Stimulated activated CD8-positive, alpha-beta memory T cell treated with anti-CD3 and anti-CD28 coated beads, Interleukin-7, amount 100 ng/mL, for 1 hour (primary cell): ENCODE measurements at places on chromosomes 13 and 19.

GRCh38 chr13:40228496-40228895 lies 437.9 kb downstream of the FOXO1 start:
- no peak for DNase-seq

DNA sequence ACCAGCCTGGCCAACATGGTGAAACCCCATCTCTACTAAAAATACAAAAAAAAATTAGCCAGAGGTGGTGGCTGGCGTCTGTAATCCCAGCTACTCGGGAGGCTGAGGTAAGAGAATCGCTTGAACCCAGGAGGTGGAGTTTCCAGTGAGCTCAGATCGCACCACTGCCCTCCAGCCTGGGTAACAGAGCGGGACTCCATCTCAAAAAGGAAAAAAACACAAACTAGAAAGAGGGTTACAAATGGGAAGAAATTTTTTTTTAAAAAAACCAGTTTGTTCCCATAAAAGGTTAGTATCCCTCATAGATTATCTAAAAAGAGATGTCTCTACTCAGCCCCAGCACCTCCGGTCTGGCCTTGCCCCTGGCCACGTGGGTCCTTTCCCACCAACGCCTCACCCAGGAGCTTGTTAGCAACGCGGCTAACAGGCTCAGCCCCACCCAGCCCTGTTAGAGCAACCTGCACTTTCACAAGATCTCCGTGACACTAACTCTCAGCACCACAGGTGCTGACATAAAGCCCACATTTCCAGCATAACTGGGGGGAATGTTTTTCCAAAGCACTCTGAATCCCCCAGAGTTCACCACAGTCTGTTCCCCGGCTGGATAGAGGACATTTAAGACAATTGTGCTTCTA lies 4.3 kb downstream of the DMKN start:
- DNase-seq, result no peak

DNA sequence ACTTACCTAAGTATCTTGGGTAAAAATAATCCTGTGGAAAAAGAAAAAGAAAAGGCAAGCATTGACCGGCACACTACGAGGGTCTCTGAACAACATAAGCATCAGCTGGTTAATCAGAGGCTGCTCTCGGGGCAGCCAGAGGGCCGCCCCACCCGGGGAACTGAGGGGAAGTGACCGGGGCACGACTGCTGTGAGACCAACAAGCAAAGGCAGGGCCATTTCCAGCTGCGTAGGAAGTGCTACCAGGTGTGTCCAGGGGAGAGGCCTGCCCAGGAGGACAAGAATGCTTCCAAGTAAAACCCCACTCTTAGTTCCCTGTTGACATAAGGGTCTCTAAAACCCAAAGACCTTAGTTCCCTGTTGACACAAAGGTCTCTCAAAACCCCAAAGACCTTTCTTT lies 15.9 kb downstream of the GAS6 start:
- no peak for DNase-seq

DNA sequence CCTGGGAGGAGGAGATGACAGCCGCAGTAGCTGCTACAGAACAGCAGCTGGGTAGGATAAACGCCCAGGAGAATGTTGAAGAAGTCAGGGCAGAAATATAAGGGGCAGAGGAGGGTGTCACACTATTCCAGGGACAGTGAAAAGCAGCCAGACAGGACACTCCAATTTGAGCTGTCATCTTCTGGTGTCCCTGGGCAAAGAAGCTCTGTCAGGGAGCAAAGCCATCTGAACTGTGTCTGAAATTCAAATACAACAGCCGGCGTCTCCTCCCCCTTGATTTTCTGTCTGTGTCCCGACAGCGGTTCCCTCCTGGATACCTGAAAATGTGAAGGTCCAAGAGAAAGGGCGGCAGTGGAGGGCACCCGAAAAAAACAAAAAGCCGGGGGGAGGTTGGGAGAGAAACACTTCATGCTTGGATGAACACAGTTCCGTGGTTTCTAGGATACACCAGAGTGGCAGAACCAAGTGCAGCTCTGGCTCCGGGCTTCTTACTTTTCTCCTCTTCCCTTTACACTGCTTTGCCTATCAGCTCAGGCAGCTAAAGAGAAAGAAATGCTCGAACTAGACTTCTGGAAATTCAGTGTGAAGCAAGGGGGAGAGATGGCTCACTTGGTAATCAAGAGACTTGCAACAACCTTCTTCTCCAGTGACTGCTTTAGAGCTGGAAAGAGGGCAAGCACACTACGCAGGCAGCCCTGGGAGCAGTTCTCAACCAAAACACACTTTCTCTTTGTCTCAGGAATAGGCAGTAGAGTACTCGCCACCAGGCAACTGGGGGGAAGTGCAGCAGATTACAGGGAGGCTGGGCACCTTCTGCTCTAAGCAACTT lies 465.6 kb downstream of the ITGBL1 start:
- no peak for DNase-seq

GRCh38 chr13:52906122-52906903 lies 57.9 kb upstream of the PCDH8 start:
- DNase-seq, result no peak

- no peak for DNase-seq
These were observed 839 bp upstream of the CKAP2 start for GRCh38 chr13:52454459-52454819.

DNA sequence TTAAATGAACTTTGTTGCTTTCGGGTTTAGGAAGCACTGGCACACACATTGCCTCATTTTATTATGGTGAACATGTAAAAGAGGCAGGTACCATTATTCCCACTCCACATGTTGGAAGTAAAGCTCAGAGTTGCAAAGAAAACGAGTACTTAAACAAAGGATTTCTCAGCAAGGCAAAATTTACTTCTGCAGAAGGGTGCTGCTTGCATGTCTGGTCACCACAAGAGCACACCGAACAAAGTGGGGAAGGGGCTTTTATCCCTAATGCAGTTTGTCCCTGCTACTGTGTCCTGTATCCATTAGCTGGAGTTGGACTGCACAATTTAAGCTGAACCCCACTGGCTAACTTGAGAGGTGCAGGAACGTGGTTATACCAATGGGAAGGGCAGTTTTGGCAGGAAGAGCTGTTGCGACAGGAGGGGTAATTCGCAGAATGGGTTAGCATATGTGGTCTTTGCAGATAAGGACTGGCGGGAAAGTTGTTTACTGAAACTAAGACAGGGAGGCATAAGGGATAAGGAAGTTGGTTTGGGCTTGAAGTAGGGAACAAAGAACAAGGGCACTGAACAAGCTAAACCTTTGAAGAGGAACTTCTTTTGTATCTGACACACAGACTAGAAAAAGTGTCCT lies 545.5 kb downstream of the UQCRFS1 start:
- no peak for DNase-seq

DNA sequence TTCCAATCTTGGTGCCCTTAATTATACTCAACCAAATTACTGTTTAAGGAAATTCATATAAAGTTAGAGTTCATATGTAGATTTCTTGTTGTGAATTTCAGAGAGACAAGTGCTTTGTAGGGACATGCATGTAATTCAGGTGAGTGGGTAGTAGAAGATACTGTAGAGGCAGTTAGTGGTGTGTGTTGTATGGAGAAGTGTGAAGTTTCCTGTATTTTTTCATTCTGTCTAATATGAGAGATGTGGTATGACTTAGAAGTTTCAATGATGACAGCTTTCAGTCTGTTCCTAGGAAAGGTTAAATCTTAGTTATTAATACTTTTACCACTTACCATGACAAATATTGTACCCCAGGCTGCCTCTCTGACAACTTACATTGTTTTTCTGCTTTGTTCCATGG lies 294.2 kb downstream of the TDRD3 start:
- no peak for DNase-seq

GRCh38 chr19:2273356-2274184 lies 8.4 kb downstream of the PEAK3 start:
- peak; percentile 49 for DNase-seq

GRCh38 chr13:36418022-36418805 lies 14.1 kb upstream of the CCNA1 start:
- no peak for DNase-seq

DNA sequence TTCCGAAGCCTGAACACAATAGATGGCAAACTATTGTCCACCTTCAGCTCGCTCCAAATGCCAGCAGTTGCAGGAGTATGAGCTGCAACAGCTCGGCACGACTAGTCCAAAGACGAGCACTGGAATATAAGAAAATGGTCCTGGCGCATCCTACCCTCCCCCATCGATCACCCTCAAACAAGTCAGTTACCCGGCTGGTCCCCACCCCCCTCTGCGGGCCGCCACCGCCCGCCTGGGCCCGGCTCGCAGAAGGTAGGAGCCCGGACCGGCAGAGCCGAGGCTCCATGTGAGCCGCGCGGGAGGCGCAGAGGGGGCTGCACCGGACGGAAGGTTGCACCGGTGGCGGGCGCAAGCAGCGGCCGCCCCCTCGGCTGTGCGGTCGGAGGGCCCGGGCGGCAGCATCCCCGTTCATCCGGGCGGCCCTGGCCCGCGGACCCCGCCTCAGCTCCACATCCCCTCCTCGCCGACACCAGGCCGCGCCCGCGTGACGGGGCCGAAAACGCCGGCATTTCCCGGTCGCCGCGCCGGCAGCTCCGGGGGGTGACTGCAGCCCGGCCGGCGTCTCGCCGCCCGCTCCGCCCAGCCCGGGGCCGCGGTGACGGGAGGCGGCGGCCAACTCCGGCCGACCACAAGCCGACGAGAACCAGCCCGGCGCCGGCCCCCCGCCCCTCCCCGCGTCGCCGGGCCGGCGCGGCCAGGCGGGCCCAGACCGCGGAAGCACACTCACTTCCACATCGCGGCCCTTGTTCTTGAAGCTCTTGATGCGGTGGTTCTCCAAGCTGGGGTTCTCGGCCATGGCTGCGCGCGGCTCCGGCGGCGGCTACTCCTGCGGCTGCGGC lies 552 bp downstream of the KPNA3 start:
- no peak for DNase-seq

GRCh38 chr19:38898788-38899446 lies 501 bp downstream of the SIRT2 start:
- no peak for DNase-seq

DNA sequence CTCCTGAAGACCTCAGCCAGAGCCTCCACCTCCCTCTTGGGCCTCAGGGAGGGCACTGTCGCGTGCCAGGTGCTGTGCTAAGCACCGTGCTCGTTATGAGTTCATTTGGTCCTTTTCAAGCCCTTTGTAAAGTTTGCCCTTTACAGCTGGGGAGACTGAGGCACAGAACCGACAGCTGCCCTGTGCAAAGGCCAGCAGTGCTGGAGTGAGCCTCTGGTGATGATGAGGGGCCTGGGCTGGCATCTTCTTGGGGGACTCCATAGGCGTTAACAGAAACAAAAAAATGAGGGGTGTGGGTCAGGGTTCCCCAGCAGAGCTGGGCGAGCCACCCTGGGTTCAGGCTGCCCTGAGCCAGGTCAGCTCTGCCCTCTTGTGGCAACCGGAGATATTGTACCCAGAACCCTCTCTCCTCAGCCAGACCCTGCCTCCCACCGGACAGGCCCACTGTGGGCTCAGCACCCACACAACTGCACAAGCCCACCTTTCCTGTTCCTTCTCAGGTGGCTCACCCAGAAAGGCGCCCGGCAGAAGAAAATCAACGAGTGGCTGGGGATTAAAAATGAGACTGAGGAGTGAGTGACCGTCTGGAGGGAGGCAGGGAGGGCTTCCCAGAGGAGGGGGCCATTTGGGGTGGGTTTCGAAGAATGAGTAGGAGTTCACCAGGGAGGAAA lies 5.5 kb upstream of the IFI30 start:
- peak; percentile 31 for DNase-seq

DNA sequence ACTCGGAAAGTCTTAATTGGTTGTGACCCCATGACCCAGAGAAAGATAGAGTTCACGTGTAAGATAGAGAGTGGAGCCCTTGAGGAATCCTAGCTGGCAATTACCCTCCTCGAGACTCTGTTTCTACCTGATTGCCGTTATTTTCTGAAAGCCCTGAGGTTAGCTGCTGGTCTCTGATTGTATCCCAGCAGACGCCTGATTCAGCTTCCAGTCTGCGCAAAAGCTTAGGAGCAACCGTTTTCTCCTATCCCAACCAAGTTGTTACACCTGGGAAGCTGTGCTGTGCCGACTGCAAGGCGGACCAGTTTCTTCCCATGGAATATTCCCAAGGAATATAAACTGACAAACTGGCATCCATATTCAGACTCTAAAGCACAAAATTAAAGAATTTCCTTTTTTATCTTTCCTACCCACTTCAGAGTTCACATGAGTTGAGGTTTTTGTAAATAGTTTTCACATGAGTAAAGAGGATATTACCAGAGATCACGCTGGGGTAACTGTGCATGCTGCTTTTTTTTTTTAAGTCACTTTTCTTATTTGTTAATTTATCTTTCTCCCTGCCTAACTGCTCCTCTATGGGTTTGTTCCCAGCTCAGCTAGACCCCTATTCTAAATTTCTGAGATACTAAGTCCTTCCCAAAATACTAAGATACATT lies 1.5 kb upstream of the TRPC4 start:
- DNase-seq, result no peak

- DNase-seq, result no peak
These were observed 18.0 kb downstream of the ZAR1L start for GRCh38 chr13:32297206-32297605.

DNA sequence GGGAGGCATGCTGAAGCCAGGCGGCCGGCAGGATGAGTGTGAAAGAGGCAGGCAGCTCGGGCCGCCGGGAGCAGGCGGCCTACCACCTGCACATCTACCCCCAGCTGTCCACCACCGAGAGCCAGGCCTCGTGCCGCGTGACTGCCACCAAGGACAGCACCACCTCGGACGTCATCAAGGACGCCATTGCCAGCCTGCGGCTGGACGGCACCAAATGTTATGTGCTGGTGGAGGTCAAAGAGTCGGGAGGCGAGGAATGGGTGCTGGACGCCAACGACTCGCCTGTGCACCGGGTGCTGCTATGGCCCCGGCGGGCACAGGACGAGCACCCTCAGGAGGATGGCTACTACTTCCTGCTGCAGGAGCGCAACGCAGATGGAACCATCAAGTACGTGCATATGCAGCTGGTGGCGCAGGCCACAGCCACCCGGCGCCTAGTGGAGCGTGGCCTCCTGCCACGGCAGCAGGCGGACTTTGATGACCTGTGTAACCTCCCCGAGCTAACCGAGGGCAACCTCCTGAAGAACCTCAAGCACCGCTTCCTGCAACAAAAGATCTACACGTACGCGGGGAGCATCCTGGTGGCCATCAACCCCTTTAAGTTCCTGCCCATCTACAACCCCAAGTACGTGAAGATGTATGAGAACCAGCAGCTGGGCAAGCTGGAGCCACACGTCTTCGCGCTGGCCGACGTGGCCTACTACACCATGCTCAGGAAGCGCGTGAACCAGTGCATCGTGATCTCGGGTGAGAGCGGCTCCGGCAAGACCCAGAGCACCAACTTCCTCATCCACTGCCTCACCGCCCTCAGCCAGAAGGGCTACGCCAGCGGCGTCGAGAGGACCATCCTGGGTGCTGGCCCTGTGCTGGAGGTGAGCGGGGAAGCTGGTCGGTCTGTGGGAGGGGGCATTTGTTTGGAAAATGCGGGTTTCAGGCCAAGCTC lies 26.4 kb downstream of the MYO9B start:
- no peak for DNase-seq

DNA sequence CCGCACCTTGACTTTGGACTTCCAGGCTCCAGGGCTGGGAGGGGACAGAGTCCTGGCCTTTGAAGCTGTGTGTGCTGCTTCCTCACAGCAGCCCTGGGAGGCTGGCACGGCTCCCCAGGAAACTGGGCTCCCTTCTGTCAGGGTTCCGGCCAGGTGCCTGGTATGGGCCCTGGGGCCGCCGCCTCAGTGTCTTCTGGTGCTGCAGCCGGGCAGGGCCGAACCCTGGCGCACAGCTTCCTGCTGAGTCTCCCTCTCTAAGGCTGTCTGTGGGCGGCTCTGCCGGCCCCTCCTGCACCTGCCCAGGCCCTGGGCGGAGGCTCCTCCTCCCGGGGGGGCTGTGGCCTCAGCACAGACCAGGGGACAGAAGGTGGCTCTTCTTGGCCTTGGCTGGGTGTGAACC lies 32.4 kb downstream of the GPX4 start:
- no peak for DNase-seq
